IMR-90 (cell line): ENCODE measurements at places on chromosomes 7 and 10. TPM values are rescaled to one million over a fixed set of nuclear protein-coding genes. Genes with fewer than 3 reads are reported as not detected.

The HABP2 gene
- polyA plus RNA-seq, result not detected in 2 replicates

The C10orf53 gene
- polyA plus RNA-seq, result not detected in 2 replicates

The ADGRA1 gene
- polyA plus RNA-seq, result not detected in 2 replicates

The VAX1 gene
- not detected in 2 replicates for polyA plus RNA-seq

The TMEM225B gene
- polyA plus RNA-seq, result 0.27 and 0.32 TPM in 2 replicates

The CHN2 gene
- not detected in 2 replicates for polyA plus RNA-seq

The ZPBP gene
- not detected in 2 replicates for polyA plus RNA-seq

The DRGX gene
- polyA plus RNA-seq, result not detected in 2 replicates

DNA sequence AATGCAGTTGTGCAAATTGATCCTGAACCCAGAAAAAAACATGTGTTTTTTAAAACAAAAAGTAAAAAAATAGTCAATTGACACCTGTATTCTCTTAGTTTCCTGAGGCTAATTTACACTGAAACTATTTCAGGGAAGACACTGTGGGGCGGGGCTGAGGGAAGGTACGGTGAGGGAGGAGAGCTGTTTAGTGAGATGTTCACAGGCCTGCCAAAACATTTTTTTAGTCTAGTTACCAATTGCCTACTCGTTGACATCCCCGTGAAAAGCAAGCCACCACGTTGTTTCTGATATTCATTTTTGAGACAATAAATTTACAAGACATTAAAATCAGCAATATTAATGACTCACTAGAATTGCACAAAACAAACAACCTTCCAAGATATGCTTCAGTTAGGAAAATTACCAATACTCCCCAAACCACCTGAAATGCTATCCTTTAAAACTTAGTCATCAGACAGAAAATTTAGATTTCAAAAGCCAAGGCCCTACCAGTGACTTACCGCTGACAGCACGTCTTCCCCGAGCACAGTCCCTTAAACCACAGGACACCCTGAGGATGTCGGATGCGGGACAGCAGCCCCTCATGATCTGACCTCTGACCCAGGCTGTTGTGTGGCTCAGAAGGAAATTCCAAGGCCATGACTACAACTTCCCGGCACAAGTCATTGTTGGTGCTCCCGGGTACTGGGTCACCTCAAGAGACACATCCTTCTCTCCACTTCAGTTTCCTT, 279.2 kb downstream of the PRPF18 start:
- peak; percentile 80 for DNase-seq

- no peak for DNase-seq
These were observed 123.1 kb upstream of the PITRM1 start for GRCh38 chr10:3295582-3296151.

DNA sequence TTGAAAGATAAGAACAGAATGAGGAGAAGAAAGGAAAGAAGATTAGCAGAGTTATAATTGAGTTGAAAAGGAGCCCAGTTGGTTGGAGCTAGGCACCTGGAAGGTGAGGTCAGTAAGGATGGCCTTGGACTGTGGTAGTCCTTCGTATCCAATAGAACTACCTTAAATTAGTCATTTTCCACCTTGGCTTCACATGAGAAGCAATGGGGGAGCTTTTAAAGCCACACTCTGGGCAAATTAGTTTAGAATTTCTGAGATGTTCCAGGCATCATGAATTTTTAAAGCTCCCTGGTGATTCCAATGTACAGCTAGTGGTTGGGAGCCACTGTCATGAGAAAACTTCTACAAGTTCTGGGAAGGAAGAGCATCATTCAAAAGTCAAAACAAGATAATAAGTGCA, 27.3 kb upstream of the CYP3A5 start:
- peak; percentile 21 for DNase-seq

GRCh38 chr7:77266291-77266794, 66.7 kb upstream of the FGL2 start:
- DNase-seq, result peak; percentile 47

- no peak for DNase-seq
These were observed 110.2 kb downstream of the RAB11FIP2 start for GRCh38 chr10:117936566-117936965.

DNA sequence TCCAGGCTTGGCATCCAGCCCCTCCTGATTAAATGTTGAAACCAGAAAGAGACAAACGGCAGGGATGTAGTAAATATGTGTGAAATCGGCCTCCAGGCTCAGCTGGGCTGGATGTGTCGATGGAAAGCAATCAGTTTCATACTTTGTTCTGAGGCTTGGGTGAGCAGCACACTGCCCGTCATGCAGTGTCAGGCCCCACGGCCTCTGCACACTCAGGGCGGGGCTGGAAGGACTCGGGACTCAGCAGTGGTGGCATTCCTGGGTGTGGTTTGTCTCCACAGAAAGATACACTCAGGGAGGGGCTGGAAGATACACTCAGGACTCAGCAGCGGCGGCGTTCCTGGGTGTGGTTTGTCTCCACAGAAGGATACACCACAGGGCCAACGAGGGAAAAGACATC, 22.0 kb downstream of the ADGRA1 start:
- no peak for DNase-seq

- no peak for DNase-seq
These were observed 105.0 kb upstream of the HDAC9 start for GRCh38 chr7:18390535-18390907.

- no peak for DNase-seq
These were observed 63.3 kb downstream of the TBC1D12 start for GRCh38 chr10:94465684-94466083.

GRCh38 chr7:129865925-129866201, 86.9 kb downstream of the UBE2H start:
- DNase-seq, result no peak

GRCh38 chr10:125153703-125154490, 6.5 kb downstream of the CTBP2 start:
- DNase-seq, result peak; percentile 54

DNA sequence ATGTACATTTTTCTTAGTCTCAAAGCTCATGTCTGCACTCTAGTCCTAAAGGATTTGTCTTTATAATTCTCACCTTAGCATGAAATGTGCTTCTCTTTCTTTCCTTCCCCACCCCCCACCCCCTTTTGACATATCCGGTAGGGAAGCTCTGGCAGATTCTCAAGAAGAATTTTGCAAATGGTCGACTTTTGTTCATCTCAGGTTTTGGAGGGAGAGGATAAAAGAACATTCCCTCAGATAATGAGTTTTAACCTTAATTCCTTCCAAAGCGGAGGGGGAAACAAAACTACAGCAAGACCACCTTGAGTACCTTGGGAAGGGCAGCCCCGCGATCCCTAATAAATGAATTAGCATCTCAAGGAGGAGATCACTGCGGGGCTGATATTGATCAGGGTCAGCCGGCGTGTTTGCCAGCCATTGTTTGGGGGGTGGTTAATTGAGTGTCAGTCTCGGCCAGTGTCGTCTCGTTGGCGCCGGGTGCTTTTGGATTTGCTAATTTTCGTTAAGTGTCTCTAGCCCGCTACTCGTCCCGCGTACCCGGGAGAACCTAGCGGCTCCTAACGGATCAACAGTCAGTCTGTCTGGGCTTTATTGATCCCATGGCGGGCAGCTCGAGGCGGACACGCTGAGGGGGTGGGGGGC, 874 bp upstream of the BAMBI start:
- no peak for DNase-seq

DNA sequence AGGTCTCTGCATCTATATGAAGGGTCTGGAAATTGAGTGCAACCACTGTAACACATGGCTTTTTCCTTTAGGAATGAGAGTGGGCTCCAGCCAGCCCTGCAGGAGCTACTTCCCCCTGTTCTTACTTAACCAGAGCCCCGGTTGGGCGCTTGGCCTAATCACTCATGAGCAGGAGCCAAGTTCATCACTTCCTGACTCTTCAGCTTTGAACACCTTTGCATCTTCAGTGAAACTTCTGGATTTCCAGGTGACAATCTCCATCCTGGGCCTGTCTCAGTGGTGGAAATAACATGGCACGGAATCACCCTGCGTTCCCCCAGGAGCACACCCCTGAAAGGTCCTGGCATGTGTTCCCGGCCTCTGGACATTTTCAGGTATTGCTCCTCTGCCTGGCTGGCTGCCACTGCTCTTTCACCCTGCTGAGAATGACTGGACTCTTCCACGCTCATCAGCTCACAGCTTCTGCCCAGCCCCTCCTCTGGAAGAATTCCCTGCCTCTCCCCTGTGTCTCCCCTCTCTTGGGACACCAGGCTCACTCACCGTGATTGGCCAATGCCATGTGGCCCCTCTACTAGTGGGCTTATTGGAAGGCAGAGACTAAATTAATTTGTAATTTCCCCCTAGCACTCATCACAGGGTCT, 229.1 kb upstream of the GRB10 start:
- DNase-seq, result no peak

DNA sequence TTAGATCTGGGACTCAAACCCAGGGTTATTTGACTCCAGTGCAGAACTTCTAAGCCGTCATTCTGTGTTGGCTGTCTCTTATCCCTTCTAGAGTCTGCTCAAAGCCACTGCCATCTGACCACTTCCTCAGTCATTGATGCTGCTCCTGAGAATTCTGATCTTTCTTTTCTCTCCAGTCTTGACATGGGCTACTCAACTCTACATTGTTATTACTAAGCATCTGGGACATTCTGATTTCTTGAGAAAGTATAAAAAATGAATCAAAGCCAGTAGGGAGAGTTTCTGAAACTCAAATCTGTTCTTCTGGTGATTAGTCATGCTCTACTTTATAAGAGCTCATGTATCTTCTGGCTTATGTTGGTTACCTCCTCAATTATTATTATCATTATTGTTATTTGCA, 48.7 kb downstream of the ANK3 start:
- DNase-seq, result no peak

GRCh38 chr7:132536654-132537395, 39.4 kb downstream of the PLXNA4 start:
- peak; percentile 5 for DNase-seq

- DNase-seq, result peak; percentile 22
These were observed 309.8 kb downstream of the ADK start for GRCh38 chr10:74460812-74461211.

DNA sequence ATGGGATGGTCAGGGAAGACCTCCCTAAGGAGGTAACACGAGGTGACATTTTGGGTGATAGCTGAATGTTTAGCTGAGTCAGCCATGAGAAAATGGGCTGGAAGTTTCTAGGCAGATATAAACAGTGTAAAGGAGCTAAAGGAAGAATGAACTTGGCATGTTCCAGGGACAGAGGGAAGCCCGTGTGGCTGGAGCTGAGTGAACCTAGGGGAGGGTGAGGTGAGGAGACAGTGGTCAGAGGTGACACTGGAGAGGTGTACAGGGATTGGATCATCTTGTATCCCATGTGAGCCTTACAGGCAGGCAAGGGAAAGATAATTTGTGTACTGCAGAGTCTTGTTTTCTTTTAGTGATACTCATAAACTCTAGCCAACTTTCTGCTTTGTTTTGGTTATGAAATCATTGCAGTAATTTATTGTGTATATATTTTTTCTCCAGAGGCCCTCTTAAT, 1.8 kb downstream of the STARD3NL start:
- peak; percentile 37 for DNase-seq

- peak; percentile 41 for DNase-seq
These were observed 2.0 kb downstream of the PIP4K2A start for GRCh38 chr10:22712211-22712955.

DNA sequence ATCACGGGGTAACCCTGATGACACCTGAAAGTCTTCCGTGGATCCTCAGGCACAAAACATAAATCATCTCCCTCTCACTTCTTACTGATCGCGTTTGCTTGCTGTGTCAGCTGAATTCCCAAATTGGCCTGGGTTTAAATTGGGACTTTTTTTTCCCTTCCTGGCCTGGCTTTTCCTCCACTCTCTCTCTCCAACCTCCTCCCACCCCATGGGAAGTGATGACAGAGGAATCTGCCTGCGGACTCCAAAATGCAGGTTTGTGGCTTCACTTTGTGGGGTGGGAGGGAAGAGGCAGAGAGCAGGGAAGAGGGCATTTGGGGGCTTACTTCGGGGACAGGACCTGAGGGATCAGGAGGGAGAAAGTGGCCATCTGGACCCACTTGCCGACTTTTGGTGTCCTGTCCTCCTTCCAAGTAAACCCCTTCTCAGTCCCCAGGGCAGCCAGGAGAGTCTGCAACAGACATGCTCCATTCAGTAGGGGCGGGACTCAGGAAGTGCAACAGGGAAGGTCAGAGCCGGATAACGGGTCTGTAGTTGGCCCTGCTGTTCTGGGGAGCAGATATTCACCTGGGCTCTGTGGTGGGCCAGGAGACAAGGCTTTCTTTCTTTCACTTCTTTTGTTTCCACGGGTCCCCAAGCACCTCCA, 172.7 kb downstream of the PLXNA4 start:
- DNase-seq, result no peak

DNA sequence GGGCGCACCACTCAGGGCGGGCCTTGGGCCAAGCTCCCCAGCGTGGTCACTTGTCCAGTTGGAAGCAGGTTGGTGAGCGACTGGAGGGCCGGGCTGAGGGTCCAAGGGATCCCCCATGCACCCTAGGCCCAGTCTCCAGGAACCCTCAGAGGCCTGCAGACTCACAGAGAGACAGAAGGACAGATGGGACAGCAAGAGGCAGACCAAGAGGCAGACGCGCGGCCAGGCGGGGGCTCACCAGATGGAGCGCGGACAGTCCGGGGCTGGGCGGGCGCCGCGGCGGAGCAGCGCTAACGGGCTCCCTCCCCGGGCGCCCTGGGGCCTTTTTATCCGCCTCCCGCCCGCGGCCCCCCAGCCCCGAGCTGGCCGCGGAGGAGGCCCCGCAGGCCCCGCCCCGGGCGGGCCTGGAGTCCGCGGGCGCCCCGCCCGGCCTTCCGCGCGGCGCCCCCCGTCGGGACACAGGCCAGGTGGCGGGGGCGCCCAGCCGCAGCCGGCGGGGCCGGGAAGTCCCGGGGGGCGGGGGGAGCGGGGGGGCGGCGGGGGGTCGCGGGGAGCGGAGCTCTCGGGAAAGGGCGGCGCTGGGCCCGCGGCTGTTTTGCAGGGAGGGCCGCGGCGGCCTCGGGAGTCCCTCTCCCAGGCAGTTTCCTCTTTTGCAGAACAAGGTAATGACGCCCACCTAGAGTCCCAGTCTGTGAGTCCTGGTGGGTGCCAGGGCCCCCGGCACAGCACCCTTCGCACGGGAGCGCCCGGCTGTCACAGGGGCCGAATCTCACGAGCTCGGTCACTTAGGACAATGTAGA, at the start of gene LOXL4:
LOXL4 (minus strand) TSS at position 301 of the 800 bp plus-strand sequence. CDS start 5,175 bp downstream, outside the sequence.
- DNase-seq, result no peak

GRCh38 chr7:46315891-46316290, 394.8 kb upstream of the IGFBP3 start:
- DNase-seq, result peak; percentile 66

GRCh38 chr7:117468174-117468573, 11.7 kb upstream of the CFTR start:
- DNase-seq, result no peak

- DNase-seq, result peak; percentile 85
These were observed 78.2 kb upstream of the STEAP1B start for GRCh38 chr7:22578007-22578733.

DNA sequence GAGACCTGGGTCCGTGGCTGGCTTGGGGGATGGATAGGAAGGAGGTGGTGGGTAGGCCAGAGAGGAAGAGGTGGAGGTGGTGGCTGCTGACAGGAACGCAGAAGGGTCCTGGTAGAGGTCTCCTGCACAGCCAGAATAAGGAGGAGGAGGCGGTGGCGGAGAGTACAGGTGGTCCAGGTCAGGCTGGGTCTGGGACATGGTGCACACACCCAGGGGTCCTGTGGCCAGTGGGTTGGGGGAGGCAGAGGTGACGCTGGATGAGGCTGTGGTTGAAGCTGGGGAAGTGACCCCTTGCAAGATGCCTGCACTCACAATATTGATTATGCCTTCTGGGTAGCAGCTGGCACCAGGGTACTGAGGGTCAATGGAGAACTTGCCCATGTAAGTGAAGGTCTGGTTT, 2.2 kb downstream of the EGR2 start:
- no peak for DNase-seq
